ENCODE measurements at places on chromosomes 6 and 20.

DNA sequence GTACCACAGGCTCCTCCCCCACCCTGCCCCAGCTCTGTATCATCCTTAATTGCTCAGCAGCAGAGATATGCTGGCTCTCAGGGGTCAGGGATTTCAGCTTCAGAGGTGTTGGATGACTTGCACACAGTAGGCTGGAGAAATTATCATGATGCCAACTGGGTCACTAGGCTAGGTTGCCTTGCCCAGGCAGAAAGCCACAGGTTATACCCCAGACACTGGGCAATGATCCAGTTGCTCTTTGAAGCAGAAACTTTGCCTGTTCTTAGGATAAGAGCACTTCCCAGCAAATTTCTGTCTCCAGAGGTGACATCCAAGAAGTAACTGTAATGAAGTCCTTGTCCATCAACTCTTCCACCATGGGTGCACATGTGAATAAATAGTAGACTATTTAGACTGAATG lies 38.3 kb upstream of the SCML4 start:
- DNase-seq: no peak

- no peak for DNase-seq
Measured at GRCh38 chr20:60652615-60653014, 599.4 kb upstream of the CDH4 start.

- DNase-seq: no peak
Measured at GRCh38 chr6:134217105-134217797, 100.7 kb downstream of the SGK1 start.

DNA sequence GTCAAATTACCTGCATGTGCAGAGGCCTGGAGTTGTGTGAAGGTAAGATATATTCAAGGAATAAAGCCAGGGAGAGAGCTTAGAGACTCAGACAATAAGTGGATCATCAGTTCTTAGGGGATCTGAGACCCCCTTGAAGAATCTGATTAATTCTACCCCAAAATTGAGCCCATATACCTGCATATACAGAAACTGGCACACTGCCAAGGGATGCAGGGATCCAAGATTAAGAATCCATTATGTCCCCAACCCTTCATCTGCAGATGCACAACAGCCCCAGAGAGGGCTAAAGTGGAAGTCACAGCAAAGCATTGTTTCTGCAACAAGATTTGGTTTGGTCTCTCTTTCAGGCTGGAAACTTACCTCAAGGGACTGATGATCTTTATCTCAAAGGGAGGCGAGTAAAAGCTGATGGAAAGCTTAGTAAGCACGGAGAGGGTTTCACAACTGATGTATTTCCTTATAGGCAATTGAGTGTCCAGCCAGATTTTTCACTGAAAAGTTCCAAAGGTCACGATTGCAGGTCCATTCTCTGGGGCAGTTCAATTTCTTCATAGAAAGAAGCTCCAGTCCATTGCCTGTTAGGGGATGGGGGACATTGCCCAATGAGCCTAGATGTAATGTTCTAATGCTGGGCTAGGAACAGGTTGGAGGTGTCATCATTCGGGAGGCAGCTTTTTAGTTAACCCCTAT lies 20.9 kb upstream of the STK35 start:
- no peak for DNase-seq

DNA sequence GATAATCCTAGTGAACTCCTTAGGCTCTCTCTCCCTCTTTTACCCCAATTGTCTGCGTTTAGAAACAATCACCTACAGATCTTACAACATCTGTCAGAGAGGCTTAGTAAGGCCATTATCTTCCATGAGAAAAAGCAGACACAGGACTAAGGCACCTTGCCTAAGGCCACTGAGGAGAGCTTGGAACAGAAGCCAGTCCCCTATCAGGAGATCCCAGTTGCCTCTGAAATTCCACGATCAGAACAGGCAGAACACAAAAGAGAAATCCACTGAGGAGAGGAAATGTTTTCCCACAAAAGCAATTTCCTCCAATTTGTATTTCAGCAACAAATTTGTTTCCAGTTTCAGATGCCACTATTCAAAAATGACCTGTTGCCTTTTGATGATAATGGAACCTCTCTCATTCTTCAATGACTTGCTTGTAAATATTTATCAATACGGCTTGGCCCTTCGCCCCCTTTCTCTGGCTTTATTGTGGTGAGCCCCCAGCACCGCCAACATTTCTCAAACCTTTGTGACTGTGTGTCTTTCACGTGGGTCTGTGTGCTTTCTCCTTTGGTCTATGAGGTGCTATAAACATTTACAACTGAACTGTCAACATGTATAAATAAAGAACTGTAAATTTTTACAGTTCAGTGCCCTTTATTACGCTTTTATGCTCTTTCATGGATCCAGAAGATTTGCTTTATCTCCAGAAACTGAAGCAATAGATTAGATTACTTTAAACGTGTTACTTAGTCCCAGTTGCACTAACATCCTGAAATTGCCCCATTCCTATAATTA lies 187.8 kb upstream of the PHACTR1 start:
- DNase-seq: no peak

Measured in AG04450 (cell line).